ENCODE measurements at places on chromosomes 5 and 9.

DNA sequence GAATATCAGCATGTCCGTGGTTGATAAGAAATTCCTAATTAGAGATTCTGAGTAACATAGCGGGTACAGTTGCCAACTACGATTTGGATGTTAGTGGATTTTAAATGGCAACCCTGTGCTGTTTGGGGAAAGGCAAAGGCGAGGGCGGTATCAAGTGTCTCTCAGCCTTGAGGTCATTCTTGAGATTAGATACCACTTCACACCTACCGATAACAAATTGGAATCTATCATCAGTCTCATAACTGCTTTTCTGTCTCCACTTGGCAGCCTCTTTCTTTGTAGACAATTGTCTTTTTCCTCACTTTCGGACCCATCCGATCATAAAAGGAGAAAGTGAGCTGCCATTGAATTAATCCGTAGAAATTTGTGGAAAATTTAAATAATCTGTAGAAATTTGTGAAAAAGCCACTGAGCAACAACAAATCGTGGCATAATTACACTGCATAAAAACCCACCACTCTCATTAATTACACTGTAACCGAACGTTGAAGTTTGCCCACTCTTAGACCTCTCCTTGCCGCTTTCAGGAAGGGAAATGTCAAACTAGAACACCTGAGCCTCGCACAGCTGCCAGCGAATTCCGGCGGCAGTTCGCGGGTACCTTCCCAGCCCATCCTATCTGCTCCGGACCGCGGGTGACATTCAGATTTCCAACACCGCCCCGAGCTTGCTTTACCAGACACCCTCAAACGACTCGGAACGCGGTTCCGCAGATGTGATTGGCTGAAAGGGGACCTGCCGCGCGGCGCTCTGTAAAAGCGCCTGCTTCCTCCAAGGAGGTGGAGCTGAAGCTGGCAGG lies 849 bp upstream of the RGMB start:
- DNase-seq = peak; percentile 62

DNA sequence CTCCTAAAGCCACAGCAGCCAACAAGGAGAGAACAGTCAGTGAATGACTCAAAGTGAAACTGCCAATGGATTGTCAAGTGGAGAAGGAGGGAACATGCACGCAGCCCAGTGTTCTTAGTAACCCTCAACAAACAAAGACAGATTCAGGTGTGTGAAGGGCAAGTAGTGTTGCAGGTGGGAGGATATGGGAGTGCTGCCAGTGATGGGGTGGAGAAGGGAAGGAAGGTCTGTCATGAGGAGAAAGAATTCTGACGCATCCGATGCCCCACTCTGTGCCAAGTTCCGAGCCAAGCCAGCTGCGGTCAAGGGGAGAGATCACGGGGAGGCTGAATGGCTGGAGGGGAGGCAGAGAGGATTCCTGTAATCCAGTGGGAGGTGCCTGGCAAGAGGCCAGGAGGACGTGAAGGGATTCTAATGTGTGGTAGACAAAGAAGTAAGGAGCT lies 56.5 kb downstream of the CAST start:
- DNase-seq = peak; percentile 52

DNA sequence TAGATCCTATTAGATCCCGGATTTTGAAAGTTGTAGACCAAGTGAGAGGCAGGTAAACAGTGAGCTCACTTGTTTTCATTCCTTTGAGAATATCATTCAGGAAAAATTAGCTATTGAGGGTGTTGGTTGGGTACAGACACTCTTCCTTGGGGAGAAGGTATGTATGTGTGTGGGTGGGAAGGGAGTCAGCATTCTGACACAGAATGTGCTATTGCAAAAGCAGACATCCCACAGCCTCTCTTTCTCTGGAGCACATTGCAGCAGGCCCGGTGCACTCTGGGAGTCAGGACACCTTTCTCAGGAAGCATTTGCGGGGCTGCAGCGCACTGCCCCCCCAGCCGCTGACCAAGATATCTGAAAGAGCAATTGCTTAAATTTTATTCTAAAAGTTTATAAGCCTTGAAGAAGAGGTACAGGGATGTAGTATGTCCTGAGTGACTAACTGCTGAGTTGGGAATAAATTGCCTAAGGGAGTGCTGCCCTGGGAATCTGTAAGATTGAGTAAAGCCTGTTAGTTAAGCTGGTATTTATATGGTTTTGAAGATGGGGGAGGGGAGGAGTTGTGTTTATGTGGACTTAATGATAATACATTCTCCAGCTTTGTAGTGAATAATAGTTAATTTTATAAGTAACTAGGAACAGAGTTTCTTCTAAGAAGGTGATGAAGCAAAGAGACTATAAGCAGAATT lies 5.2 kb downstream of the TNFAIP8 start:
- no peak for DNase-seq

DNA sequence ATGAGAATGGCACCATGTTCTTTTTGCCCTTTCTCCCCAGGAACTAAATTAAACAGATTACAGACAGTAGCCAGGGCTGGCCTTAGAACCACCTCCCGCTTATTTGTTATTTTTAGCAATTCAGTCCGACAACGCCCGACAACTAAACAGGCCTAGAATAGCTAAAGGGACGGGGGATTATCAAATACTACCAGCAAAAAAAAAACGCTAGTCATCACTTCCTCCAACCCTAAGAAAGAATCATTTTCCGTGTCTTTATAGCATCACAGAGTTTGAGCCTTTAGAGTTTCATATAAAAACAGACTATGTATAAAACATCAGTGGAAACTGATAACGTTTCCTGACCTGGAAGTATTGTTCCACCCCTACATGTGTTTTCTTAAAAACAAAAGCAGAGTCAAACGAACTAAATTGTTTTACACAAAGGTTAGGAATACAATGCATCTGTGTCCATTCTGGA lies 35.3 kb downstream of the PFDN1 start:
- no peak for DNase-seq

DNA sequence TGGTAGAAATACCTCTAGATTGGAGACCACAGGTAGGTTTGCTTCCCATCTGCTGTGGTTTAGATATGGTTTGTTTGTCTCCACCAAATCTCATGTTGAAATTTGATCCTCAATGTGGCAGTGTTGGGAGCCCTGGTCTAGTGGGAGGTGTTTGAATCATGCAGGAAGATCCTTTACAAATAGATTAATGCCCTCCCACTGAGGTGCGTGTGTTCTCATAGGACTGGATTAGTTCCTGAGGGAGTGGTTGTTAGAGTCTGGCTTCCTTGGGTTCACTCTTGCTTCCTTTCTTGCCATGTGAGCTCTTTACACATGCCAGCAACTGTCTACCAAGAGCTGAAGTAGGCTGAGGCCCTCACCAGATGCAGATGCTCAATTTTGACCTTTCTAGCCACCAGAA lies 391.1 kb upstream of the GRIA1 start:
- no peak for DNase-seq

DNA sequence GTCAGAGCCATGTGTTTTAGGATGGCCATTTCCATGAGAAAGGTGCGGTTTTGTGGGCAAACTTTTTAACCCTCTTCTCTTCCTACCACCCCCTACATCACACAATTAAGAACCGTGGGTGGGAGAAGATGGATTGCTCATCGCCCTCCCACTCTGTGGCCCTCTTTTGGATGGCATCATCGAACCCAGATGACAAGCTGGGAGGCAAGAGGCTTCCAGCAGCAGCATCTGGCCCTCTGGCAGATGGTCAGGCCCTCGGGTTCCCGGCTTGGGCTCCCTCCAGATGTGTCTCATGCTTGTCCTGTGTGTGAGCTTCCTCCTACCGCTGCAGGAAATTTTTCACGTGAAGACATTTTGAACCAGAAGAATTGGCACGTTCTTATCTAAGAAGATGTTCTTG lies 199.9 kb downstream of the EBF1 start:
- DNase-seq = no peak

DNA sequence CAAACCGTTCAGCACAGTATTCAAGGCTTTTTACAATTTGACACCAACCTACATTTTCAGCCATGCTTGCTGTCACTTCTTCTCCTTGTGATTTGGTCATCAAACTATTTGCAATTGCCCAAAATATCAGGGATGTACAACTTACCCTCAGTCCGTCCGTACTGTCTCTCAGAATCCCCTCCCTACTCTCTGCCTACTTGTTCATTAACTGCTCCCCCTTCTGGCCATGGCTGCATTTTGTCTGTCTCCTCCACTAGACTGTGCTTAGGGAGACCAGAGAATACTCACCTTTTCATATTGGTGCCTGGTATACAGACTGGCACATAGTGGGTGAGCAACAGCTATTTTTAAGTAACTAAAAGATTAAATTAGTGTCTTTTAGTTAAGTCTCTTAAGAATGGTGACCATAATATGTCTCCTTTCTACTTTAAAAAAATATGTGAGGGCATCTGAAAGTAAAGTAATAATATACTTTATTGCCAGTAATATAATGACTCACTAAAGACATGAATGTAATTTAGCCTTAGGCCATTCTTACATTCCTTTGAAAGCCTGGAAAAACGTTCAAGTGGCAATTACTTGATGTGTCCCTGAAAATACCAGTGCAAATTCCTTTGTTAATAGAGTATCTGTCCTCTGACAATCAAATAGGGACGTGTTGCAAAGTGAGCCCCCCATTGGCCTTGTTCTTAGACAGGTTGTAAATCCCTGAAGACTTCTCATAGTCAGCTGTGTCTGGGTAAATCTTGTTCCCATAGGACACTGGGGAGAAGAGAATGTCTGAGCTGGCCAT lies 27.8 kb downstream of the PRLR start:
- DNase-seq = no peak

DNA sequence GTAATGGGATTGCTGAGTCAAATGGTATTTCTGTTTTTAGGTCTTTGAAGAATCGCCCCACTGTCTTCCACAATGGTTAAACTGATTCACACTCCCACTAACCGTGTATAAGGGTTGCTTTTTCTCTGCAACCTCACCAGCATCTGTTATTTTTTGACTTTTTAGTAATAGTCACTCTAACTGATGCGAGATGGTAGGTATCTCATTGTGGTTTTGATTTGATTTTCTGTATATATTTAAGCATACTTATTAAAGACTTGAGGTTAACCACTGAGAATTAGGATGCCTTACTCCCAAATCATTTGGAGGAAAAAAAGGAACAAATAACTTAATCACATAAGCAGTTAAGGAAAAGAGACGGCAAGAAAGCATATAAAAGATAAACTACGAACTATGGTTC lies 181.6 kb upstream of the FST start:
- DNase-seq = no peak

DNA sequence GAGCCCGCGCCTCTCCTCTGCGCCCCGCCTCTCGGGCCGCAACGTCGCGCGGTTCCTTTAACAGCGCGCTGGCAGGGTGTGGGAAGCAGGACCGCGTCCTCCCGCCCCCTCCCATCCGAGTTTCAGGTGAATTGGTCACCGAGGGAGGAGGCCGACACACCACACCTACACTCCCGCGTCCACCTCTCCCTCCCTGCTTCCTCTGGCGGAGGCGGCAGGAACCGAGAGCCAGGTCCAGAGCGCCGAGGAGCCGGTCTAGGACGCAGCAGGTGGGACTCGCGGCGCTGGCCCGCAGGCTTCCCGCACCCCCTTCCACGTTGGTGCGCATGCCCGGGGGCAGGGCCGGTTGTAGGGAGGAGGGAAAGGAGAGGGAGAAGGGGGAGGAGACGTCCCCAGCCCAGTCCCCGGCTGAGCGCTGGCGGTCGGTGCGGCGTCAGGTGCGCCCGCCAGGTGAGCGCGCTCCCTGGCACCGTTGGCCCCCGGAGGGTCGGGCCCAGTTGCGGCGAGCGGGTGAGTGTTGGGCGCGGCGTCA lies at the start of gene OCLN:
TSS of gene OCLN (plus strand) at position 400 of the 532 bp plus-strand sequence. CDS start 11,455 bp downstream, outside the sequence.
- peak; percentile 49 for DNase-seq

DNA sequence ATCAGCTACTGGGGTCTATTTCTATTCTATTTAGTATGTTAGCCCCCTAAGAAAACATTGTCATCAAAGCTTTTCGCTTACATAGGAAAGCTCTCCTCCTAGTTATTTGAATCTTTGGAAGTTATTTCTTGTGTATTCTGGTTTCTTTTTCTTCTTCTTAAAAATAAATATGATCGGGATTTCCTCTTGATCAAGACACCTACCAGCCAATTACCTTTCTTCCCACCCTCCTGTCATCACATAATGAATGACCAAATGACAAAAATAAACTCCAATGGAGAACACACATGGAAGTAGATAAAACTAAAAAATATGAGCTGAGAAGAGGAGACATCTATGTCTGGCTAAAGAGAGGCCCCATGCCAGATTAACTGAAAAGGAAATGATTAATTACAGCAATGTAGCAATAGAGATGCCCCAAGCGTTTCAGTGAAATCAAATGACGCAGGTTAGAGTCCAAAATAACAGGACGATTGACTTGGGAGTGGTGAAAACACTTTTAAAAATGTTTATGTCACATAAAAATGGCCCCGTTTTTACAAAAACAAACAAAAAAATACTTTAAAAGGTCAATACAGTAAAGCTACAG lies 59.5 kb upstream of the PCSK1 start:
- DNase-seq = no peak

GRCh38 chr5:107646418-107646817 lies 24.3 kb downstream of the EFNA5 start:
- DNase-seq = no peak

- no peak for DNase-seq
Measured at GRCh38 chr5:179227229-179227579, 118.1 kb downstream of the ADAMTS2 start.

DNA sequence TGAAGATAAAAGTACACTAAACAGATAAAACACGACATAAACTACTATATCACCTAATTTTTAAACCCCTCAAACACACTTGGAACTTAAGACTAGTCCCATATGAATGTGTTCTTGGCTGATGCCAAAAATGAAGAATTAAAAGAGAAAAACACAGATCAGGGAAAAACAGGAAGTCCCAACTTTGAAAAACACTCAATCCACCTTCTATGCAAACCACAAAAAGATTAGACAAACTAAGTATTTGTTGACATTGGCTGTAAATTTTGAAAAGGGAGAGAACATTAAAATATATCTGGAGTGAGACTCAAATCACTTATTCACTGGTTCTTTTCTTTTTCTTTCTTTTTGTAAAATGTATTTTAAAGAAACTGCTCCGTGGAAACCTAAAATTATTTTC lies 81.4 kb downstream of the ANKH start:
- DNase-seq = no peak

DNA sequence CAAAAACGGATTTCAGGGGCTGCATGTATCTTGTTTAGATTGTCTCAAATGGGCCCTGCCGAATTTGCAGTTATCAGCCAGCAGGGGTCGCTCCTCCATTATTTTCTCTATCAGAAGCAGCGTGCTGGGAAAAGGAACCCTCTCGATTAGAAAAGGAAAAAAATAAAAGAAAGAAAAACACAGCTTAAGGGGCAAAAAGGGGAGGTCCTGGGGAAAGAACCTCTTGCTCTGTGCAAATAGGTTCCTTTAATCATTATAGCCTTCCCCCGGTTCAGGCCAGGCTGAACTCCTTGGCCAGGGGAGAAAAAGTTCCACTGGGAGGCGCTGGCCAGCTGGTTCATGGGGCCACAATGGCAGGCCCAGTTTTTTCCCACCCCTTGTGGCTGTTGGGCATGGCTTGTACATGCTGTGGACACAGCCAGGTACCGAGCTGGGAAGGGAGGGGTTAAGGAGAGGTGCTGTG lies 25.0 kb upstream of the CAPSL start:
- no peak for DNase-seq

GRCh38 chr5:60671899-60672692 lies 27.9 kb downstream of the DEPDC1B start:
- DNase-seq = no peak
